ENCODE measurements at places on chromosomes 11 and 22. TPM values are rescaled to one million over a fixed set of nuclear protein-coding genes. Genes with fewer than 3 reads are reported as not detected.

DNA sequence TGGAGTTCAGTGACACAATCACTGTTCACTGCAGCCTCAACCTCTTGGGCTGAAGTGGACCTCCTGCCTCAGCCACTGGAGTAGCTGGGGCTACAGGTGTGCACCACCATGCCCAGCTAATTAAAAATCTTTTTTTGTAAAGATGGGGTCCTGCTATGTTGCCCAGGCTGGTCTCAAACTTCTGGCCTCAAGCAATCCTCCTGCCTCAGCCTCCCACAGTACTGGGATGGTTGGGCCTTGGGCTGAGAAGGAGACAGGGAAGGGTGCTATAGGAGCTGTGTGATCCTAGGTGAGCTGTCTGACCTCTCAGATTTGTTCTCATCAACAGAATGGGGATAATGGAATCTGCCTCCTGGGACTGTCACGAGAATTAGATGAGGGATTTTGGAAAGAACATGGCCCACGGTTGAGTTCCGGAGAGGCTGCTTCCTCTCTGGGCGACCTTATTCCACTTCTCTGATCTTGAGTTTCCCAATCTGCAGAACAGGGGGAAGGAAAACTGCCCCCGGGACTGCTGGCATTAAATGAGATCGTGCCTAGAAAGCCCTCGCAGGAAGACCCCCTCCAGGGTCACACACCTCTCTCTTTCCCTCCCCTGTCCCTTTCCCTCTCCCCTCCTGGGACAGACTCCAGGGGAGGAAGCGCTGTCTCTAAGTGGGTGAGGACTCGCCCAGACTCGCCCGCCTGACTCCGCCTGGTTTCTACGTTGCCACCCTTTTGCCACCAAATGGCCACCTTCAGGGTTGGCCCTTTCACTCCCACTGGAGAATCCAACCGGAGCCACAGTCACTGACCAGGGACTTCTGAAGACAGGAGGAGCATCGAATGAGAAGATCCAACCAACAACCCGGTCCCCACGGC lies 50.1 kb downstream of the MCM5 start:
- peaks cover 19% of the 10 kb centered on the region for H3K4me1 ChIP-seq
- no peaks in the 10 kb centered on the region for H3K36me3 ChIP-seq
- no peak overlapping the region for H3K4me3 ChIP-seq

DNA sequence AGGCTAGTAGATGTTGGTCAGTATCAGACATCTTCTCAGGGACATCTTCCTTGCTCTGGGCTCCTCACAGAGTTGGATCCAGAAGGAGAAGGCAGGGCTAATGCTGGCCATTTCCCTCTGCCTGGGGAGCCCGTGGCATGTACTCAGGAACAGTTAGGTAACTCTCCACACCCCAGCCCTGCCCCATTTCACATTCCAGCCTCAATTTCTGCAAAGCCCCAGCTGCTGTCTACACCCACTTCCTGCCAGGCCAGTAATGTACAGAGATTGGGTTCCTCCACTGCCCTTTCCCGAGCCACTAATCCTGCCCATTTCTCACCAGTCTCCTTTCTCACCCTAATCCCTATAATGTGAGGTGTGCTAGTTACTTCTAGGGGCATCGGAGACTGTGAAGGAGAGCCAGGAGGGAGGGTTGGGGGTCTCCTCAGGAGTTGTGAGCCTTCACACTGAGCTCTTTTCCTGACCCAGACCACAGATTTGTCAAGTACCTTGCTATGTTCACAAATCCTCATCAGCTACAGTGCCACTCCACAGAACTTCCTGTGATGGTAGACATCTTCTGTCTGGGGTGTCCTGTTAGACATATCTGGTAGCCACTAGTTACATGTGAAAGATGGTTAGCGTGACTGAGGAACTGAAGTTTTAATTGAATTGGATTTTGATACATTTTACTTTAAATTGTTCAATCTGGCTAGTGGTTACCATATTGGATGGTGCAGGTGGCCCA lies 1.3 kb upstream of the SEC14L3 start:
- no peaks in the 10 kb centered on the region for H3K4me1 ChIP-seq

The C22orf15 gene
- total RNA-seq = 18.7 TPM

GRCh38 chr11:120128392-120129119 lies 9.4 kb downstream of the TRIM29 start:
- no peak for DNase-seq
- H3K27ac ChIP-seq = no peak overlapping the region
- no peak overlapping the region for H3K4me3 ChIP-seq

GRCh38 chr22:24466716-24467328 lies 28.3 kb upstream of the UPB1 start:
- H3K4me3 ChIP-seq = no peak overlapping the region
- no peaks in the 10 kb centered on the region for H3K27me3 ChIP-seq
- H3K36me3 ChIP-seq = no peaks in the 10 kb centered on the region
- DNase-seq = peak; percentile 75
- peaks cover 26% of the 10 kb centered on the region for H3K4me1 ChIP-seq

DNA sequence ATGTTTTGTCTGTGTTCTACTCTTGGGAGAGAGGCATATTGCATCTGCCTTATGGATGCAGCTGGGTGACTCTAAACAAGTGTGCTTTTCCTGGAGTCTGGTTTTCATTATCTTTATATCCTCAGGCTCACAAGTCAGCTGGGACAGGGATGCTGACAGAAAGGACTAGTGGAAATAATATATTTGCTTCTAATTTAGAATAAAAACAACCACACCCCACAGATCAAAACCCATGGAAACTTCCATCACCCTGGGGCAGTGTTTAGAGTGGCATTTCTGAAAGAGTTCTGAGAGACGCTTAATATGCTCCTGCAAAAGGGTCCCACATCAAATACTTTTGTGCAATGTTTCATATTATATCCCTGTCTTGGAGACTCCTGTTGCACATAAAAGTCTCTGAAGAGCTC lies 20.8 kb downstream of the KCNE3 start:
- no peak overlapping the region for H3K4me3 ChIP-seq
- H3K36me3 ChIP-seq = no peaks in the 10 kb centered on the region
- DNase-seq = no peak
- no peak overlapping the region for H3K27ac ChIP-seq
- H3K4me1 ChIP-seq = no peaks in the 10 kb centered on the region

The RAG2 gene
- total RNA-seq = not detected

The MMP8 gene
- total RNA-seq = 1.5 TPM

- no peaks in the 10 kb centered on the region for H3K27me3 ChIP-seq
- DNase-seq = no peak
- H3K4me1 ChIP-seq = no peaks in the 10 kb centered on the region
- no peaks in the 10 kb centered on the region for H3K36me3 ChIP-seq
- no peak overlapping the region for H3K27ac ChIP-seq
Measured at GRCh38 chr22:45200860-45201511, 37.3 kb downstream of the NUP50 start.

The STARD10 gene
- 97.1 TPM for total RNA-seq

DNA sequence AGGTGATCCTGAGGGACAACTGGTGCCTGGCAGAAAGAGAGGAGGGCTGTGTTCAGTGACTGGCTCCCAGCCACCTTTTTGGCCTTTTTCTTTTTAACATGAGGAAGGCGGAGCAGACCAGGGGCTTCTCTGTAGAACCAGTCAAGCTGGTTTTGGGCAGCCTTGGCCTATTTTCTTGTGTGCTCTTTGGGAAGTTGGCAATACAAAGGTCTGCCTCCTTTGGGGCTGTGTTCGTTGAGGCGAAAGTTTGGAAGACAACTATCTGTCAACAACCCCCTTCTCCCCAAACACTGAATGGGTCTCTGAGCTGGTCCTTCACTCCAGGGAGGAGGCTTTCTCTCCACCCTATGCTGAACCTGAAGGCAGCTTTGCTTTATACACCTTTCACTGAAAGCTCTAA lies 8.5 kb downstream of the MARK2 start:
- no peak overlapping the region for H3K4me3 ChIP-seq
- H3K27ac ChIP-seq = peak overlapping the region; percentile 23
- DNase-seq = peak; percentile 81

- H3K4me3 ChIP-seq = no peak overlapping the region
- peaks cover 5% of the 10 kb centered on the region for H3K27me3 ChIP-seq
- H3K36me3 ChIP-seq = no peaks in the 10 kb centered on the region
- peaks cover 23% of the 10 kb centered on the region for H3K4me1 ChIP-seq
Measured at GRCh38 chr11:28547321-28547741, 439.1 kb downstream of the METTL15 start.

The CD248 gene
- 53.5 TPM for total RNA-seq

The TRIM48 gene
- not detected for total RNA-seq

DNA sequence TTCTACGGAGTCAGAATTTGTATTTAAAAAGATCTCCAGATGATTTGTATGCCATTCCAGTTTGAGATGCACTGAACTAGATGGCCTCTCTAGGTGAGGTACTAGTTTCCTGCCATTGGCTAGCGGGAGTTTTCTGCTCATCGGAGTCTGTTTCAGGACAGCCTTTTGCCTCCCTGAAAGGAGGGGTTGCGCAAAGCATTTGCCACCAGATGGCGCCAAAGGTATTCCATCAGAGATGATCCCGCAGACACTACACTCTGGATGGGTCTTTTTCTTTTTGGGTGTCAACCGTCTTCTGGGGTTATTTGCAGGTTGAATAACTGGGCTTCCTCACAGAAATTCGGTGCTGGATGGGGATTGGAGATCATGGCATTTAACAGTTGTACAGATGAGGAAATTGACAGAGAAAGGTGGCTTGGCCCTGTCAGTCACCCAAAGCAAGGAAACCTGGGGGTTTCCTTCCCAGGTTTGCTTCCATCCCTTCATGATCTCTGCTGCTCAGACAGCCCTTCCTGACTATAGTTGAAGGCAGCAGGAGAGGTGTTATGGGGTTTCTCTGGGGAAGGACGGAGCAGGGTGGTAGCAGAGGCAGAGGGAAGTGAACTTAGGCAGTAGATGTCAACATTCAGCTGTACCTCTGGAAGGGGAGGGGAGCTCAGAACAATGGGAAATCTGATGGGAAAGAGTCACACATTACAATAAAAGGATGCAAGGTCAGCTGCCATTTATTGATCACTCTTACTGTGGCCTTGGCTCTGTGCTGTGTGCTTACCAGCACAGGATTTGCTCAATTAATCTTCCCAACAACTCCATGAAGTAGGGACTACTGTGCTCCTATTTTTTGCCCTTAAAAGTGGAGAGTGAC lies 81.6 kb downstream of the CCDC81 start:
- DNase-seq = peak; percentile 91
- H3K27ac ChIP-seq = no peak overlapping the region
- H3K4me1 ChIP-seq = no peaks in the 10 kb centered on the region

GRCh38 chr11:33162831-33163230 lies 1.6 kb upstream of the CSTF3 start:
- no peaks in the 10 kb centered on the region for H3K36me3 ChIP-seq
- DNase-seq = no peak
- no peaks in the 10 kb centered on the region for H3K27me3 ChIP-seq
- H3K4me3 ChIP-seq = no peak overlapping the region
- peaks cover 18% of the 10 kb centered on the region for H3K4me1 ChIP-seq

The DDB1 gene
- total RNA-seq = 184 TPM

DNA sequence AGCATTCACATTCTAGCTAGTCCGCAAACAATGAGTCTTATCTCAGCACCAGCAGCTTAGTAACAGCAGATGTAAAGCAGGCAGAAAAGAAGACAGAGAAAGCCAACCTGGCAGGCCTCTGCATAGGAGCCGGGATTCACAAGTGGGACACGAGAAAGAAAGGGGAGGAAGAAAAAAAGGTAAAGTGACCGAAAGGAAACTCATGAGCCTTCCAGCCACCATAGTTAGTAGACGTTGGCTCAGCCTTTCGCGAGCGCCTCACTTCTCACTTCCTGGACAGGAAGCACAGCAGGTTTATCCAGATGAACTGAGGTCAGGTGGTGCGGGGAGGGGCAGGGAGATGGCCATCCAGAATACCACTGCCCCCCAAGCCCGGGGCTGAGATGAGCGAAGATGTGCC lies 19.7 kb upstream of the KAT5 start:
- no peaks in the 10 kb centered on the region for H3K27me3 ChIP-seq
- no peak overlapping the region for H3K4me3 ChIP-seq
- H3K27ac ChIP-seq = no peak overlapping the region
- no peaks in the 10 kb centered on the region for H3K4me1 ChIP-seq

GRCh38 chr11:34669458-34669857 lies 48.6 kb downstream of the EHF start:
- H3K27ac ChIP-seq = no peak overlapping the region
- H3K27me3 ChIP-seq = no peaks in the 10 kb centered on the region
- H3K36me3 ChIP-seq = no peaks in the 10 kb centered on the region
- no peak overlapping the region for H3K4me3 ChIP-seq
- no peak for DNase-seq

GRCh38 chr22:31922534-31922933 lies 21.8 kb upstream of the YWHAH start:
- no peaks in the 10 kb centered on the region for H3K36me3 ChIP-seq
- no peak overlapping the region for H3K4me3 ChIP-seq
- peaks cover 6% of the 10 kb centered on the region for H3K4me1 ChIP-seq
- DNase-seq = no peak

The SUSD2 gene
- total RNA-seq = 82.6 TPM

GRCh38 chr11:69192301-69192721 lies 36.6 kb downstream of the SMIM38 start:
- H3K36me3 ChIP-seq = no peaks in the 10 kb centered on the region
- DNase-seq = no peak
- no peak overlapping the region for H3K4me3 ChIP-seq
- no peaks in the 10 kb centered on the region for H3K4me1 ChIP-seq
- no peak overlapping the region for H3K27ac ChIP-seq
- H3K27me3 ChIP-seq = no peaks in the 10 kb centered on the region

The HOATZ gene
- total RNA-seq = 25.4 TPM

The CHADL gene
- total RNA-seq = 4.2 TPM

DNA sequence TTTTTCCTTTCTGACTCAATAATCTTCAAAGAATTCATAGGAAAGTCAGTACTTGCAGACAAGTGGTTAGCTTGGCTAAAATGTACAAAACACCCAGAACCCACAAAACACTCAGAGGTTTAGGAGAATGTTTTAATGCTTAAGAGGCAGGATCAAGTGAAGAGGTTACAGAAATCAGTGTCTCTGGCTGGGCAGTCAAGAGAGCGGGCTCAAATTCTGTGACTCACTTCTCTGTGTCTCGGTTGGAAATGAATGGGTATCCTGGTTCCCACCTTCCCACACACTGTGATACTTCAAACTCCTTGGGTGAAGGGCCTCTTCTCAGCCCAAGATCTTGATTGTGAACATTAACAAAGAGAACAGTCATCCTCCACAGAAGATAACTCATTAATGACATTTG lies 3.8 kb downstream of the MPEG1 start:
- H3K36me3 ChIP-seq = peaks cover 19% of the 10 kb centered on the region
- H3K27ac ChIP-seq = no peak overlapping the region
- H3K4me3 ChIP-seq = no peak overlapping the region

- DNase-seq = no peak
- no peak overlapping the region for H3K4me3 ChIP-seq
- no peaks in the 10 kb centered on the region for H3K27me3 ChIP-seq
- no peak overlapping the region for H3K27ac ChIP-seq
- H3K4me1 ChIP-seq = no peaks in the 10 kb centered on the region
- peaks cover 12% of the 10 kb centered on the region for H3K36me3 ChIP-seq
Measured at GRCh38 chr11:58628446-58628845, 6.0 kb downstream of the CNTF start.

DNA sequence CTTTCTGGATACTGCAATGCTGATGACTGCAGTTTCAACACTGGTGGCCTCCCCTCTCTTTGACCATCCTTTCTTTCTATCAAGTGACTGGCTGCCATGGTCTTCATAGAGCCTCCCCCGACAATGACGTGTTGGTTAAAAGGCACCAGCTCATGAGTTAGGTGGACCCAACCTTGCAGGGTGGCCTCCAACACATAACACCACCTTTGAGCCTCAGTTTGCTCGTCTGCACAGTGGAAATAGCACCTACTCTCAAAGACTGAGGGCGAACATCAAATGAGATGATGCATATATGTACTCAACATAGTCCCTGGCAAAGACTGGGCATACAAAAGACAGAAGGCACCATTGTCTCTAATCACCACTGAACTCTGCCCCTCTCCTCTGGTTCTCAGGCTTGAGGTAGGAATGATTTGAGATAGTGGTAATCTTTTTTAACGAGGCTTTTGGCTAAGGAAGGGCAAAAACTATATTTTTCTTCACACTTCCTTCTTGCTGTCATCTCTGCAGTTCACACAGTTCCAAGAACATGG lies 119.1 kb downstream of the NAT10 start:
- H3K36me3 ChIP-seq = no peaks in the 10 kb centered on the region
- no peaks in the 10 kb centered on the region for H3K27me3 ChIP-seq
- no peak overlapping the region for H3K27ac ChIP-seq
- no peak overlapping the region for H3K4me3 ChIP-seq
